ENCODE measurements at places on chromosomes 3 and 15.
A peak's percentile ranks its signal among the peaks of the same experiment; 100 is the strongest.

DNA sequence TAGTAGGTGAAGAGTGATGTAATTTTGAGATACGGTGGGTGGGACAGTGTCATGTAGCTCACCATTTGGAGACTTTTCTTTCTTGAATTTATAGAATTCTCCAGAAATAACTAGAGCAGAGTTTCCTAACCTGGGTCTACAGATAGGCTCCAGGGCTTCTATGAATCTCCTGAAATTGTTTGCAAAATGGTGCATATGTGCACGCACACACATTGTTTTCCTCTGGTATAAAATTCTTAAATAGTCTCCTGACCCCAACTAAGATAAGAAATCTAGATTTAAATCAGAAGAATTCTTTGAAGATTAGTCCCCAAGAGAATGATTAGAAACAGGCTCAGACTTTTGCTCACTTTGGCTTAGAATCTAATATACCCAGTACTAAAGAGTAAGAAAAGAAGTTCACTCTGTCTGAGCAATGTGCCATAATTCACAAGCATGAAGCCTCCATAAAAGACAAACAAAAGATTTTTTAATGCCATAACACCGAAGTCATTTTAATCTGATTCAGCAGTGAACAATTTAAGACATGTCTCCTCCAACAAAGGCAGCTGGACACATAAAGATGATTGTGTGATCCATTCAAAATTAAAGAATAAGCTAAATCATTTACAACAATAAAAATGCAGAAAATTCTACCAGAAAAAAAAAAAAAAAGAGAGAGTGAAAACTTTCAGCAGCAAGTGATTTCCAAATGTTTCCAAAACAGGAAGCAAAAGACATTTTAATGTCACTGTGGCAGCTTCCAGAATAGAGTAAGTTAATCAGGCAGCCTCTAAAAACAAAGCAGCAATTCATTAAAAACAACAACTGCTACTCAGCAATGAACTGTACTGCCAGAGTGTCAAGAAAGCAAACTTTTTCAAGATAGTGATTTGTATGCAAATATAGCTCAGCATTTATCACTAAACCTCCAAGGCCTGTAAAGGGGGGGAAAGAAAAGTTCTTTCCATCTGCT lies 975.5 kb upstream of the CFAP20DC start:
- peak; percentile 3 for DNase-seq

GRCh38 chr3:38533285-38533976 lies 37.3 kb downstream of the EXOG start:
- no peak for DNase-seq

- DNase-seq, result peak; percentile 96
Observed at GRCh38 chr15:91561371-91562100, 292.0 kb upstream of the SLCO3A1 start.

- no peak for DNase-seq
Observed at GRCh38 chr3:149527531-149528339, 53.2 kb downstream of the TM4SF4 start.

DNA sequence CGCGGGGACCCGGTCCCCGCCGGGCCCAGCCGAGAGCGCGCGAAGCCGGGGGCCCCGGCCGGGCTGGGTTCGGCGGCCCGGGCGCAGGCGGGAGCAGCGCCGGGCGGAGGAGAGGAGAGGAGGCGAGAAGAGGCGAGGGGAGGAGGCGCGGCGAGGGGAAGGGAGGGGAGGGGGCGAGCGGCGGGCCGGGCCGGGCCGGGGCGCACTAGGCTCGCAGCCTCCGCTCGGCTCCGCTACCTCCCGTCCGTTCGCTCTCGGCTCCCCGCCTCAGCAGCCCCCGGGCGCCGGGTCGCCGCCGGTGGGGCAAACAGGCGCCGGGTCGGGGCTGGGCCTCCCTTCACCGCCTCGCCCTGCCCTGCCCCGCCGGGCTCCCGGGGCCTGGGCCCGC lies 351 bp downstream of the INSYN1 start:
- DNase-seq, result no peak

DNA sequence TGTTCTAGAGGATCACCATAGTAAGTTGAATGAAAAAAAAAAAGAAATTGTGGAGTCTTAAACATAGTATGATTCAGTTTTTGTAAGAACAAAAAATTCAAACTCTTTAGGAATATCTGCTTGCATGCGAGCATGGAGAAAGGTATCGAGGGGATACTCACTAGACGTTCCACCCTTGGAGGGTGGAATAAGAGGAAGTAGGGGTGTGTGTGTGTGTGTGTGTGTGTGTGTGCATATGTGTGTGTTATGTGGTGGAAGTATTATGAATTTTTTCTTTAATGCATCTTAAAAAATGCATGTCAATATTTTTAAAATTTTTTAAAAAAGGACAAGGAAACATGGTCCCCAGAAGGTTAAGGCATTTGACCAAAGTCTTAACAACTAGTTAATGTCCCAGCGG lies 26.5 kb upstream of the SIAH2 start:
- DNase-seq, result no peak

All from fibroblast of the aortic adventitia (primary cell).